ENCODE measurements at places on chromosomes 3 and 15.

GRCh38 chr3:115164374-115165221, 17.5 kb upstream of the ZBTB20 start:
- DNase-seq = no peak

DNA sequence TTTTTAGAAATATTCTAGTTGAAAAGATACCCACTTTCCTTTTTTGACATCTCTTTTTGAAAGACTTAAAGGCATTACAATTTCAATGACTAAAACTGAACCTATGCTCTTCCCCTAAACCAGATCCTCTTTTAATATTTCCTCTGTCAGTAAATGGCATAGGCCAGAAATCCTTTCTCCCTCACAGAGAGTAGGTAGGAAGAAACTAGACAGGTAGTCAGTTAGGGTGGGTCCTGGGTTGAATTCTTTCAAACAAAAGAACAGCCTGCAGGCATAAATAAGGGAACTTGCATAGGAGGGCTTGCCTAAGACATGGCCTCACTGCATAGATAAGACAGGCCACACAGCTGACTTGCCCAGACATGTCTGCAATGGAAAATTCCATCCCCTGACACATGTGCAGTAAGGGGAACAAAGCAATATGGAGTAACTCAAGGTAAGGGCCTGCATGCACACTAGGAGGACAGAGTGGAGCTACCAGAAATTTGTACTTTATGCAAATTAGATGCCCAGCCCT, 23.1 kb downstream of the PLSCR5 start:
- DNase-seq = no peak

DNA sequence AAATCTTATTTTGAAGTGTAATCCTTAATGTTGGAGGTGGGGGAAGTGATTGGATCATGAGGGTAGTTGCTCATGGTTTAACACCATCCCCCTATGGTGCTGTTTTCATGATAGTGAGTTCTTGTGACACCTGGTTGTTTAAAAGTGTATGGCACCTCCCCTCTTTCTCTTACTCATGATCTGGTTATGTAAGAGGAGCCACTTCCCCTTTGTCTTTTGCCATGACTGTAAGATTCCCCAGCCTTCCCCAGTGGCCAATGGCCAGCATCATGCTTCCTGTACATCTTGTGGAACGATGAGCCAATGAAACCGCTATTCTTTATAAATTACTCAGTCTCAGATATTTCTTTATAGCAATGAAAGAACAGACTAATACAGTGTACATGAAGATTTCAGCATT, 39.8 kb upstream of the GMNC start:
- no peak for DNase-seq

- DNase-seq = no peak
These were observed 156.3 kb downstream of the TIGIT start for GRCh38 chr3:114450008-114450596.

GRCh38 chr3:72145506-72146380, 360.8 kb upstream of the PROK2 start:
- DNase-seq = no peak

DNA sequence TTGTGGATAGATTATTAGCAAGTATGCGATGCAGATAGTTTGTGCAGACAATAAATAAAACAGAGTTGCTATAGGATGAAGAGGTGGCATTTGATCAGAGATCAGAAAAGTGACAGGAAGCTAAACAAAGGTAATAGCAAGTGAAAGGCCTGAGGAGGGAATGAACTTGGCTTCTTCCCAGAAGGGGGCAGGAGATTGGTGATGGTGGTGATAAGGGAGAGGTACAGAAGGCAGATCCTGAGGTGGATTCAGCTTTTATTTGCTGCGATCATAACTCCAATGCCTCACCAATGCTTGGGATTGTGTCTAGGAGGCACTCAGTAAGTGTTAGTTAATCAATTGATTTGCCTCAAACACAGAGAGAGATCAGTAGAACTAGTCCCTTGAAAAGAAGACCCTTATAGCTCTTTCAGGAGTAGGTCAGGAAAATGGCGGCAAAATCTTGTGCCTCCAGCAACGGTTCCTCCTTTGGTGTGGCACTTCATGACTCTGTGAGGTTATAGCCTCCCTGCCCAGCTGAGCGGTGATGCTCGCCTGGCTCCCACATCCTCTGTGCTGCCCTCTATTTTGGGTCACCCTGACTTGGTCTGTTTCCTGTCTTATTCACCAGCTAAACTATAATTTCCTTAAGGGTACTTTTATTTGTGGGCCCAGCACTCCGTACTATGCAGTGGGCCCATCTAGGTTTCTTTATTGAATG, 37.5 kb downstream of the TGFBR2 start:
- no peak for DNase-seq

- DNase-seq = no peak
These were observed 146.9 kb downstream of the CHST2 start for GRCh38 chr3:143266511-143266910.

GRCh38 chr3:138327831-138328230, 1.8 kb downstream of the NME9 start:
- no peak for DNase-seq

DNA sequence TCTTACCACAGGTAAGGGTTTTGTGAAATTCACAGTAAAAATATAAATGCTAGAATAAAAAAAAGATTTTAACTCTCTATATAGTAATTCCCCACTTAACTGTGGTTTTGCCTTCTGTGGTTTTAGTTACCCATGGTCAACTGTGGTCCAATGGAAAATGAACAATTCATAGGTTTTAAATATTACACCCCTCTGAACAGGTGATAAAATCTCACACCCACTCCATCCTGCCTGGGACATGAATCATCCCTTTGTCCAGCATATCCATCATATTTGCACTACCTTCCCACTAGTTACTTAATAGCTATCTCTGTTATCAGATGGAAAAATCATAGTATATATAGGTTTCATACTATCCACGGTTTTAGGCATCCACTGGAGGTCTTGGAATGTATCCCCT, 49.2 kb downstream of the HDGFL3 start:
- no peak for DNase-seq

- DNase-seq = no peak
These were observed 85.2 kb upstream of the ZNF385D start for GRCh38 chr3:21836227-21836626.

Measured in GM19239 (cell line).